ENCODE measurements at places on chromosomes 13 and 19.

DNA sequence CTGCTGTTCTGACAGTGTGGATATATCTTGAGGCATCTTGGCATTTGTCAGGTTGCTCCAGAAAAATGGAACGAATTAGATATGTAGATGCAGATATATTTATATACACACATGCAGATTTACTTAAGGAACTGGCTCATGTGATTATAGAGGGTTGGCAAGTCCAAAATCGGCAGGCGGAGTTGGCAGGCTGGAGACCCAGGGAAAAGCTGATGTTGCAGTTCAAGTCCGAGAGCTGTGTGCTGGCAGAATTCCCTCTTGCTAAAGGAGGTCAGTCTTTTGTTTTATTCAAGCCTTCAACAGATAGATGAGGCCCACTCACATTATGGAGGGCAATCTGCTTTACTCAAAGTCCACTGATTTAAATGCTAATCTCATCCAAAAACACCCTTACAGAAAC is 24.4 kb upstream of the CSNK1A1L start:
- no peak for DNase-seq

DNA sequence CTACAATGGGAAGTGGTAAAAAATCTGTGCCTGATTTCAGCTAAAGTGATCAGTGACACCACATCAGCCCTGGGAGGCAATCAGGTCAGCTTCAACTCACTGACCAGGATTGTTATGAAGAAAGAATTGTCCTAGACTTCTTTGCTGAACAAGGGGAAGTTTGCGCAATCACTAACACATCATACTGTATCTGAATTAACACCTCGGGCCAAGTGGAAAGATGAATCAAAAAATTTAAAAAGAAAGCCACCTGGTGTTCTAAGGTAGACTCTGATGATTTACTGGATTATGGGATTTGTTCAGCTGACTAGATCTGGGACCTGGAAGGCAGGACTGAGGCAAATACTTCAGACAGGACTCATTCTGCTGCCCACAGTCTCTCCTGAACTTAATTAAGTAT is 161.8 kb downstream of the DIAPH3 start:
- no peak for DNase-seq

- no peak for DNase-seq
Observed at GRCh38 chr13:41107104-41107571, 25.5 kb downstream of the KBTBD6 start.

GRCh38 chr13:81382246-81382645 is 1041.3 kb upstream of the SPRY2 start:
- no peak for DNase-seq

GRCh38 chr19:3065675-3066357 is 3.5 kb upstream of the TLE5 start:
- no peak for DNase-seq

GRCh38 chr19:43618921-43619261 is 538 bp downstream of the ZNF428 start:
- DNase-seq = no peak

GRCh38 chr13:75904012-75904411 is 267.9 kb downstream of the LMO7 start:
- no peak for DNase-seq

DNA sequence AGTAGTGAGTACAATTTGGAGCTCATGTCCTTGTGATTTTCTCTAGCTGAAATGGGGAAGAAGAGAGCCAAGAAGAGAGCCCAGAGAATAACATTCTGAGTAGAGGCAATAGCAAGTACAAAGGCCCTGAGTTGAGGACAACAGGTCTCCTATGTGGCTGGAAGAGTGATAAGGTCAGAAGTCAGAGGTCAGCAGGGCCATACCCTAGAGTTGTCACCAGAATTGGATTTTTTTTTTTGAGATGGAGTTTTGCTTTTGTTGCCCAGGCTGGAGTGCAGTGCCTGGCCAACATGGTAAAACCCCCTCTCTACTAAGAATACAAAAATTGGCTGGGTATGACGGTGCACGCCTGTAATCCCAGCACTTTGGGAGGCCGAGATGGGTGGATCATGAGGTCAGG is 8.0 kb upstream of the TRIM28 start:
- no peak for DNase-seq

DNA sequence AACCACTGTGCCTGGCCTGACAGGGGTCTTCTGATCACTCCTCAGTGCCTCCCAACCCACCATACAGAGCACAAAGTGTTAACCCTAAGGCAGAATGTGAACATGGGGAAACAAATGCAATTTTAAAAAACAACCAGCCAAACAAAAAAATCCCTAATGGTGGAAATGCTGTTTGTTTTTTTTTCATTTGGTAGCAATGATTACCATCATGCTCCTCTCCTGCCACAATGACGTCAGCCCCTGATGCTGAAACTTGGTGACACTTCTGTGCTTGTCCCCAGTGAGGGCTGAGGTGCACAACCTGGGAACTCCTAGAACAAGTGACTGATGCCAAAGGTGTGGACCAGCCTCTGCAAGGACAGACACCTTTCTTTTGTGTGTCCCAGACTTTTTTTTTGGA is 4.0 kb upstream of the TSPAN16 start:
- no peak for DNase-seq

- DNase-seq = no peak
Observed at GRCh38 chr13:36910545-36910944, 9.5 kb downstream of the SMAD9 start.

GRCh38 chr19:3369337-3370213 is 3.2 kb downstream of the NFIC start:
- DNase-seq = peak; percentile 67

GRCh38 chr19:56692206-56692895 is 20.8 kb upstream of the ZNF835 start:
- DNase-seq = no peak

- no peak for DNase-seq
Observed at GRCh38 chr13:102039264-102039663, 362.6 kb downstream of the FGF14 start.

DNA sequence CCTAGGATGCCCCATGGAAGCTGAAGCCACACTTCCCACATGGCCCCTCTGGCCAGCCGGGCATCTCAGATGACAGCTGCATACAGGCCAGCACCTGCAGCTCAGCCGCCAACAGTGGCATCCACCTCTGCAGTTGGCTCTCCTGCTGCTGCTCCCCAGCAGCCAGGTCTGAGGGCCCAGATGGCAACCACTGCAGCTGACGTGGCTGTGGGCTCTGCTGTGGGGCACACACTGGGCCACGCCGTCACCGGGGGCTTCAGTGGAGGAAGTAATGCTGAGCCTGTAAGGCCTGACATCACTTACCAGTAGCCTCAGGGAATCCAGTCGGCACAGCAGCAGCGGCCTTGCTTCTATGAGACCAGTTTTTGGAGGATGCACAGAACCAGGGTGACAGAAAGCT is 45.3 kb upstream of the LSM14A start:
- DNase-seq = no peak

DNA sequence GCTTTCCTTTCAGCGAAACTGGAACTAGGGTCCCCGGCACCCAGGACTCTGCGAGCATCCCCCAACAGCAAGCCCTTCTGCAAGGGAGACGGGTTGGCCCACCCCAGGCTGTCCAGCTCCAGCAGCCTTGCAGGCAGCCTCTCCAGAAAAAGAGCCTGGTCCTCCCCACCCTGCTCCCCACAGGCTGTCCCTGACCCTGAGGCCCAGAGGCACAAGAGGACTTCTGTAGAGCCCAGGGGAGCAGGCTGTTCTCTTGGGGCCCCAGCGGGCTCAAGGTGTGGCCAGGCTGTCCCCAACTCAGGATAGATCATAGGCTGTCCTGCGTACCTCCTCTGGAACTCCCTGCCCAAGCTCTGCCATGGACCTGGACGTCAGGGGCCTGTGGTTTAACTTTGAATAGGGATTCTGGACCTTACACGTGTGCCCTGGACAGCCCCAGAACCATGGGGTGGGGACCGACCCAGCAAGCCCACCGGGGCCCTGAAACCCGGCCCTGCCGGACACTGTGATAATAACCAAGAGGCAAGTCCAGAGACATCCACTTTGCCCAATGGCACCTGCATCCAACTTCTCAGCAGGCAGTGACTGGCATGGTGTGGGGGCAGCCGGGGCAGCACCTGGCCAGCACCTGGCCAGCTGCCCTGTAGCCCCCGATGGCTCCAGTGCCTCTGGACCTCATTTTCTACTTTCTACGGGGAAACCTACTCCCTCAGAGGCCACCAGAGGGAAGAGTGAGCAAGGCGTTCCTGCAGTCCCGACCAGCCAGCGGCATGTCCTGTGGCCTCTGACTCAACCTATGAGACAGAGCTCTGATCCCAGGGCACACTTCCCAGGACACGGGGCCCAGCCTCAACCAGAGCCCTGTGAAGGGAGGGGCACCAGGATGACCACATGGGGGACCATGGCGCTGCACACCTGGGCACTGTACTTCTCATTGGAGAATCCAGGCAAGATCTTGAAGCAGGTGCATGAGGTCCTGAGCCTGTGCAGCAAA is 50.9 kb upstream of the TPM4 start:
- peak; percentile 64 for DNase-seq

- peak; percentile 83 for DNase-seq
Observed at GRCh38 chr13:94305463-94305862, 174.0 kb downstream of the DCT start.

DNA sequence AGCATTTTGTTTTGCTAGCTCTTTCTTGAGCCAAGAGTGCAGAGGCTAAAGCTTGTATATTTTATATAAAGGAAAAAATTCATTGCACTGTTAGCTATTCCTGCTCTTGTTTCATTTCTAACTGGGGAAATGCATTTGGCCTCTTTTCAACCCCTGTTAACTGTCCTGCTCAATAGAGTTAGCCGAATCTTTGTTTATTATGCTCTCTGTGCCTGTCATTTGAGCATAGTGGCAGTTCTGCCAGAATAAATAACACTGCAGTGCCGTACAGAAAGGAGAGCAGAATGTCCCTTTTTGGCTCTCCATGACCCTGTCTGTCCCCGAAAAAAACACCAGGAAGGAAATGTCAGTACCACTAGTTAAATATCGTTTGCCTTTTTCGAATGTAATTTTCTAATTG is 350.8 kb downstream of the MYO16 start:
- DNase-seq = no peak

GRCh38 chr19:13164343-13165161 is 14.3 kb downstream of the IER2 start:
- DNase-seq = peak; percentile 79

- DNase-seq = peak; percentile 43
Observed at GRCh38 chr19:49506575-49507105, 5.8 kb upstream of the FCGRT start.

DNA sequence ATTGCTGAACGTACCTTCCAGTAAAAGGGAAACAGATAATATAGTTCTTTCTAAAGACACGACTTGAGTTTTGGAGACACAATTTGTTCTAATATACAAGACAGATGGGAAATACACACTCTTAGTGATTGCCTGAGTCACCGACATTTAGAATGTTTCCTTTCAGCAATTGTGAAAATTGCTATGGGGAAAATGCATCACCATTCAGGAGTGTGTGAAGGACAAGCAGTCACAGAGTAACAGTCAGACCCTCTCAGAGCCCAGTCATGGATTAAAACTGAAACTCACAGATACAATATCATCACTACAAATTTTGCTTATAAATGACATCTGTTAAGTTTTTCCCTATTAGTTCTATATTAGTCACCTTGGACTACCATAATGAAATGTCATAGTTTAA is 286.1 kb downstream of the SPRY2 start:
- peak; percentile 32 for DNase-seq

DNA sequence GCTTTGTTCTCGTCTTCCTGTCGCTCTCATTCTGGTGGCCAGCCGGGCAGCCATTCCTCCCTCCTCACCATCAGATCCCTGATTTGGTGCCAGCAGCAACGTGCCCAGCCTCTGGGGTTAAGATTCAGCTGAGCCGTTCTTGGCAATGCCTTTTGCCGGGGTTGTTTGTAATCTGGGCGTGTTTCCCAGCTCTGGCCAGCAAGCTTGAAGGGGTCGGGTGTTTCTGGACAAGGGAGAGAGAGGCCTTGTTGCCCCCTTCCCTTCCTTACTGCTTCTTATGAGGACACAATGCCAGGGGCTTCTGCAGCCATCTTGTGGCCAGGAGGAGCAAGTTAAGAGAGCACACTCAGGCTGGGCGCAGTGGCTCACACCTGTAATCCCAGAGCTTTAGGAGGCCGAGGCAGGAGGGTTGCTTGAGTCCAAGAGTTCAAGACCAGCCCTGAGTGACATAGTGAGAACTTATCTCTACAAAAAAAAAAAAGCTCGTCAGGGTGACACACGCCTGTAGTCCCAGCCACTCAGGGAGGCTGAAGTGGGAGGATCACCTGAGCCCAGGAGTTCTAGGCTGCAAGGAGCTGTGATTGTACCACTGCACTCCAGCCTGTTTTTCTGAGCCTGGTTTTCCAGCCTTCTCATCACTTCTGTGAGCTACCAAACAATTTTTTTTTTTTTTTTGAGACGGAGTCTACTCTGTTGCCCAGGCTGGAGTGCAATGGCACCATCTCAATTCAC is 10.7 kb upstream of the CRTC1 start:
- DNase-seq = no peak

- no peak for DNase-seq
Observed at GRCh38 chr13:27574661-27575060, 45.7 kb downstream of the LNX2 start.

DNA sequence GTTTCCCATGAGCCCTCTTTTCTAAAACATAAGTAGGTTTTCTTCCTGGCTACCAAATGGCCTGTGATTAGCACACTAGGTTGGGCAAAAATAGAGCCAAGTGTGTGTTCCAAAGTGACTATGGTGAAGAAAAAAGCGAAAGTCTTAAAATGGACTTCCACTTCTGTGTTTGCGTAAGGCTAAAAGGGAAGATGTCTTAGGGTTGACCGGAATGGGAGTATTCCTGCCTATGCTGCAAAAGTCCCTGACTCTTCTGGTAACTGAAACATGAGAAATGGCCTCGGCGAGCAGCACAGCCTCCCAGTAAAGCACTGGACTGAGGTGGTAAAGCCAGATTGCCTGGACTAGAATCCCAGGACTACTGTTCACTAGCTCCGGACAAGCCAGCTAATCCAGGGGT is 2.4 kb upstream of the FPR1 start:
- no peak for DNase-seq

GRCh38 chr13:58999851-59000250 is 1163.9 kb downstream of the DIAPH3 start:
- no peak for DNase-seq

- DNase-seq = no peak
Observed at GRCh38 chr19:15120135-15121026, 13.2 kb downstream of the SYDE1 start.

DNA sequence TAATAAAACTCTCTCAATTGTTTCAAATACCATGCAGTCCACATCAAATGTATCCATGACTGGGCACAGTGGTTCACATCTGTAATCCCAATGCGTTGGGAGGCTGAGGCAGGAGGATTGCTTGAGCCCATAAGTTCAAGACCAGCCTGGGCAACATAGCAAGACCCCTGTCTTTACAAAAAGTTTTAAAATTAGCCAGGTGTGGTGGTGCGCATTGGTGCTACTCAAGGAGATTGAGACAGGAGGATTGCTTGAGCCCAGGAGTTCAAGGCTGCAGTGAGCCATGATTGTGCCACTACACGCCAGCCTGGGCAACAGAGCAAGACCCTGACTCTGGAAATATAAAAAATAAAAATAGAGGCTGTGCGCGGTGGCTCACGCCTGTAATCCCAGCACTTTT is 5.0 kb downstream of the CLIP3 start:
- no peak for DNase-seq

- no peak for DNase-seq
Observed at GRCh38 chr19:50823389-50824042, at the start of gene KLK1. TSS of gene KLK1 (minus strand) at chr19:50823787. CDS start at chr19:50823748, 39 bp downstream.

Measured in fibroblast of skin of back (primary cell).